Fibroblast of pulmonary artery (primary cell): ENCODE measurements at places on chromosomes 6 and 20.

DNA sequence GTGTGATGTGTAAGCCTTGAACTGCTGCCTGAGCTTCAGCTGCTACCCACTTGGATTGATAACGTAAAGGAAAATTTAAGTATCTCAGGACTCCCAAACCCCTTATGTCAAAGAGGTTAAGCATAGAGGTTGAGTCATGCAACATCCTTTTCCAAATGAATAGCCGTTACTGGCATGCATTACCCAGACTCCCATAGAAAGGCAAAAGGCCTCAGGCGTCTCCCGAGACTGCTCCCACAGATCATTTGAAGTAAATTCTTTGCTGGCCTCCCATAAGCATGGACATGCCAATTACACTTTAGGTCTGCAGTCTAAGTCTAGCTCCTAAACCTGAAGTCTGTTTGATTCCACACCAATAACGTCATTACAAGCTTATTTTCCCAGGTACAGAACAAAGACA lies 14.7 kb downstream of the IPCEF1 start:
- DNase-seq = no peak

DNA sequence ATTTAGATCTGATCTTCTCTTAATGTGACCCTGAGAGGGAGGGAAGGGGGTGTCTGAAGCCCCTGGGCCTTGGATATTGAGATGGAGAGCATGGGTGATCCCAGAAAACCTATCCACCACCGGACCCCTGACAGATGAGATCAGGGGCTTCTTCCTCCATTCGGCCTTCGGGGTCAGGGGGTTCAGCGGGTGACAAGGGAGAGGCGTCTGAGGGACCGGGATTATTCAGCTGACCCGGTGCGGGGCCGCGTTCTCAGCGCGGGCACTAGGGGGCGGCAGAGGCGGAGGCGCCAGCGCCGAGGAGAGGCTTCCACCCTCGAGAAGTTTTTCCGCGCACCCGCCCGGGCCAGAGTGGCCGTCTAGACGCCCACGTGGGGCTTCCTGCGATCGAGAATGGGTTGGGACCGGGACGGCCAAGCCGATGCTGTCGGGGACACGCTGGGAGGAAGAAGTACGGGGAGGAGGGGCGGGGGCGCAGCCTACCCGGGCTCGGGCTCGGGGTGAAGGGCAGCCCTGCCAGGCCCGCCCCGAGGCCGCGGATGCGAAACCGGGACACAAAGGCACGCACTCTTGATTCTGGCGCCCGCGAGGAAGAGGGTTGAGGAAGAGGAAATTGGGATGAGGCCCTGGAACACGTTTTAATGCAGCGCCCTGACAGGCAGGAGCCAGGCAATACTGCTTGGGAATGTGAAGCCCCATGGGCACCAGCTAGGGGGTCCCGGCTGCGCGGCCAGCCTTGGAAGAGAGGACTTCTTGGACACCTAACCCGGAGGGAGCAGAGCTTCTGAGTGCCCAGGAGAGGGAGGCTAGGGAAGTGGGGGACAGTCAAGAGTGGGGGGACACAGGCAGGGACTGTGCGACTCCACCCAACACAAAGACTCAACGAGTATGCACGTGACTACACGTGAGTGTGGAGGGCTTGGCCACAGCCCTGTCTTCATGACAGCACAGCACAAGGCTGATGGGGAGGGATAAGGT lies 30.6 kb downstream of the COL11A2 start:
- DNase-seq = peak; percentile 57

GRCh38 chr20:38180781-38181180 lies 15.7 kb upstream of the TGM2 start:
- no peak for DNase-seq

- DNase-seq = no peak
Observed at GRCh38 chr20:57805747-57806146, 95.9 kb upstream of the PMEPA1 start.

DNA sequence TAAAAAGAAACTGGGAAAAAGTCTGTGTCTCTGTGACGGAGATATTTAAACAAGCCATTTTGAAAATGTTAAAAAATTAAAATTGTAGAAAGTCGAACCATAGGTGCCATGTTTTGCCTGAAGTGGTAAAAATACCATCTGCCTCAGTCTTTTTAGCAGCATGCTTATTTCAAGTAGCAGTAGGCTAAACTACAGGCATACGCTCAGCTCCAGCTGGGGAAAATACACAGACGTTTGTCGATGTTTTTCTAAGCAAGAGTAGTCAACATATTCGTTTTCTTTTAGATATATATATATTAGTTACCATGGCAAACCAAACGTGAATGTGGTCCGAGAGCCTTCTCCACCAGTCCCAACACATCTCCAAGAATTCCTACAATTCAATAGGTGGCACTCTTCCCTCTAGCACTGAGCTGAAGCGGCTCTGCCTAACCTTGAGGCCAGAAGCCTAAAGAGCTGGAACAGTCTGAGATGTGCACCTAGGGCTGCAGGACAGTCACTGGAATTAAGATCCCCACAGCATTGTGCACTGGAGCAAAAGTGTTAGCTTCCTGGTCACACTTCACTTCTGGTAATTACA lies 70.2 kb upstream of the BEND3 start:
- peak; percentile 50 for DNase-seq

DNA sequence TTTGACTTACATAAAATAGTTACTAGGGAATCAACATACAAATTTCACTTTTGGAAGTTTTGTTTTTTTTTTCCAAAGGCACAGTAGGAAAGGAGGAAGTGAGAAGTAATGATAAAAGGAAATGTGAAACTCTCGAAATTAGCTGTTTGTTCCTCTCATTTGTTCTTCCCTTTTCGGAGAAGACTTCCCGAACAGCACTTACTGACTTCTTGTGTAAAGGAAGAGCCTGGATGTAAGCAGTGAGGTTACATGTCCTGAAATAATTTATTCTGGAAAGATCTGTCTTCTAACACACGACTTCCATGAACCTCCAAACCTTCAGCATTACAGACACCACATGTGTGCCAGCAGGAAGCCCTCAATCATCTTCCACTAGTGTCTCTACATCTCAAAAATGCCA lies 59.1 kb downstream of the KIF16B start:
- no peak for DNase-seq

DNA sequence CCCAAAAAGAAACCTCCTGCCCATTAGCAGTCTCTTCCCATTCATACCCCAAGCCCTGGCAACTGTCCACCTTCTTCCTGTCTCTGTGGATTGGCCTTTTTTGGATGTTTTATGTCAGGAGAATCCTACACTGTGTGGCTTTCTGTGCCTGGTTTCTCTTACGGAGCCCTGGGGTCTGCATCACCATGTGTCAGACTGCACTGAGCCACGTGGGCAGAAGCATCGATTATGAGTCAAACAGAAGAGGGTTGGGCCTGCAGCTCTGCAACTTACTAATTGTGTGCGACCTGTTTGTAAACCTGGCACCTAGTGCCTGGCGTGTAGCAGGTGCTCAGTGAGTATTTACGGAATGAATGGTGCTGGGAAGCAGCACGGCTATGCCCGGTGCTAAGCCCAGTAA lies 62.6 kb downstream of the IGF2R start:
- peak; percentile 23 for DNase-seq
